ENCODE measurements at places on chromosomes 3 and 15. TPM values are rescaled to one million over a fixed set of nuclear protein-coding genes. Genes with fewer than 3 reads are reported as not detected.
A peak's percentile ranks its signal among the peaks of the same experiment; 100 is the strongest.

DNA sequence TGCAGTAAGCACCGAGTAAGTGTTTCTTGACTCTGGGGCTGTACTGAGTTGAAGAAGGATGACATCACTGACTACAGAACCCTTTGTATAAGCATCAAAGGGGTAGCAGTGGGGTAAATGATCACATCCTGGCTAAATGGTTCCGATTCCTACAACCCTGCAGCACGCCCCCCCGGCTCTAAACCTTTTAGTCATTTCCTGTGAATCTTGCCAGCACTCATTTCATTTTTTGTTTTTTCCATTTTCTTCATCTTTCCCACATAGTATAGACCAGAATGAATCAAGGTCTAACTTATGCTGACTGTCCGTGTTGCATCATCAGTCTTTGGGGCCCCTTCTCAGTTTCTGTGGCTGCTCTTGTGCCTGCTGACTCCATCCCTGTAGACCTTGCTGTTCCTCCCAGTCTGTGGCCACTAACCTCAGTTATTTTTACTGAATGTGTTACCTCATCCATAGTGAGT, 383.1 kb upstream of the TPRG1 start:
- no peaks in the 10 kb centered on the region for H3K36me3 ChIP-seq
- H3K27ac ChIP-seq: no peak overlapping the region
- DNase-seq: no peak
- H3K4me3 ChIP-seq: no peak overlapping the region
- H3K4me1 ChIP-seq: peaks cover 4% of the 10 kb centered on the region

DNA sequence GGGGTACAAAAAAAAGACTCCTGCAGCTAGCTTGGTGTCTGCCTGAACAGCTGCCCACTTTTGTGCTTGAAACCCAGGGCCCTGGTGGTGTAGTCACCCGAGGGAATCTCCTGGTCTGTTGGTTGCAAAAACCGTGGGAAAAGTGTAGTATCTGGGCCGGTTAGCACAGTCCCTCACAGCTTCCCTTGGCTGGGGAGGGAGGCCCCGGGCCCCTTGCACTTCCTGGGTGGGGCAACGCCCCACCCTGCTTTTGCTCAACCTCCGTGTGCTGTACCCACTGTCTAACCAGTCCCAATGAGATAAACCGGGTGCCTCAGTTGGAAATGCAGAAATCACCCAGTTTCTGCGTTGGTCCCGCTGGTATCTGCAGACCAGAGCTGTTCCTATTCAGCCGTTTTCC, 211.7 kb upstream of the ZPLD1 start:
- no peaks in the 10 kb centered on the region for H3K27me3 ChIP-seq
- no peak overlapping the region for H3K4me3 ChIP-seq

DNA sequence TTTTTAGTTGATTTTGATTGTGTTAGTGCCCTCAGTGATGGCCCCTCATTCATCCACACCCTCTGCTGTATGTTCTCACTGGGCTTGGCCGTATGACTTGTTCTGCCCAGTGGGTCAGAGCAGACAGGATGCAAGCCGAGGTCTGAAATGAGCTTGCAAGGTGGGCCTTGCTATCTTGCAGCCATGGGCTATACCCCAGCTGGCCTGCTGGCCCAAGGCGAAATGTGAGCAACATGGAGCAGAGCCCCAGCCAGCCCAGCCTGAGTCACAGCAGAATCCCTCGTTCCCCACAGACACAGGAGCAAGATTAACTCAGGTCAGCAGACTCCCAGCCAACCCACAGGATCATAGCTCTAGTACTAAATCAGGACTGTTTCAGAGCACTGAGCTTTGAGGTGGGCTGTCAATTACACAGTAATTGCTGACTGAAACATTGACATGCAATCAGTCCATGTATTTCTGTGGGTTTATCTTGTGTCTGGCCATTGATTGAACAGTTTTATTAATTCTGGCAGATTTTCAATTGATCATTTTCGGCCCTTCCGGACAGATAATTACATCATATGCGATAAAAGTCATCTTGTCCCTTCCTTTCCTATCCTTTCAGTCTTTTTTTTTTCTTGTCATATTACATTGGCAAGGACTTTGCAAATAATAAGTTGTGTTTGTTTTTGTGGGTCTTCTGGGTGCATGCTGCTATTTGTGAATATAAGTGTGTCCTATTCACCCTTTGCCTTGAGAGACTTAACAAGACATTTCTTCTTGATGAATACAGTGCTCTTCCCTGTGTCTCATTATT, 27.1 kb downstream of the KLF15 start:
- no peak overlapping the region for H3K4me3 ChIP-seq
- no peak for DNase-seq
- no peak overlapping the region for H3K27ac ChIP-seq
- H3K27me3 ChIP-seq: no peaks in the 10 kb centered on the region

GRCh38 chr15:69780981-69781380, 316.7 kb downstream of the TLE3 start:
- no peak for DNase-seq
- peaks cover 68% of the 10 kb centered on the region for H3K27me3 ChIP-seq
- H3K4me1 ChIP-seq: peaks cover 5% of the 10 kb centered on the region
- H3K36me3 ChIP-seq: no peaks in the 10 kb centered on the region

GRCh38 chr3:72353236-72354128, 494.8 kb downstream of the SHQ1 start:
- no peaks in the 10 kb centered on the region for H3K4me1 ChIP-seq
- H3K27me3 ChIP-seq: no peaks in the 10 kb centered on the region
- H3K27ac ChIP-seq: no peak overlapping the region
- DNase-seq: no peak
- H3K4me3 ChIP-seq: no peak overlapping the region

DNA sequence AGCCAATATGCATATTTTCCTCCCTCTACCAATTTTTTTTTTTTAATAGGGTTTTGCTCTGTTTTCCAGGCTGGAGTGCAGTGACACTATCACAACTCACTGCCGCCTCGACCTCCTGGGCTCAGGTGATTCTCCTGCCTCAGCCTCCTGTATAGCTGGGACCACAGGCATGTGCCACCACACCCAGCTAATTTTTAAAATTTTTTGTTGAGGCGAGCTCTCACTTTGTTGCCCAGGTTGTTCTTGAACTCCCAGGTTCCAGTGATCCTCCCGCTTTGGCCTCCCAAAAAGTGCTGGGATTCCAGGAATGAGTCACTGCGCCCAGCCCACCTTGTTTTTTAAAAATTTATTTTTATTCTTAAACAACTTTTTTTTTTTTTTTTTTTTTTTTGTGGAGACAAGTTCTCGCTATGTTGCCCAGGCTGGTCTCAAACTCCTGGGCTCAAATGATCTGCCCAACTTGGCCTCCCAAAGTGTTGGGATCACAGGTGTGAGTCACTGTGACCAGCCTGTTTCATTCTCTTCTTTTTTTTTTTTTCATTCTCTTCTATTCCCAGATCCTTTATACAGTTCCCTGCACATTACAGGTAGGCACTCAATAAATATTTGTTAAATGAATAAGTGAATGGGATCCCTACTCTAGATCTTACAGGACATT, 40.5 kb upstream of the PIK3CB start:
- no peaks in the 10 kb centered on the region for H3K36me3 ChIP-seq
- peak overlapping the region; percentile 64 for H3K27ac ChIP-seq
- H3K27me3 ChIP-seq: no peaks in the 10 kb centered on the region
- DNase-seq: no peak

DNA sequence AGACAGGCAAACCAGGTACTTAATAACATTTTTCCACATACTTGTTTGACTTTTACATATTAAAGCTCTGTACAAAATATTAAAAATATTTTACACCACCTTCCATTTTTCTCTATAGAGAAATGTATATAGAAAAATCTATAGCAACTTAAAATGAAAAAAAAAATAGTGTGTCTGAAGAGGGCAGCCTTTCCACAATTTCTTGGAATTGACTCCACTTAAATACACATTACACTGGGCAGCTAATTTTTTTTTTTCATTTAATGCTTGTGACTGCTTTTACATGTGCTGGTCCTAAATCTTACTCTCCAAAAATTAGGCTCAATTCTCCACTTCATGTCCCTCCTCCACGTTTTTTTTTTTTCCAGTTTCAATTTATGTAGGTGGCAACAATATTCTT, 427.0 kb upstream of the RBMS3 start:
- no peak for DNase-seq
- H3K4me3 ChIP-seq: no peak overlapping the region
- H3K27ac ChIP-seq: no peak overlapping the region

DNA sequence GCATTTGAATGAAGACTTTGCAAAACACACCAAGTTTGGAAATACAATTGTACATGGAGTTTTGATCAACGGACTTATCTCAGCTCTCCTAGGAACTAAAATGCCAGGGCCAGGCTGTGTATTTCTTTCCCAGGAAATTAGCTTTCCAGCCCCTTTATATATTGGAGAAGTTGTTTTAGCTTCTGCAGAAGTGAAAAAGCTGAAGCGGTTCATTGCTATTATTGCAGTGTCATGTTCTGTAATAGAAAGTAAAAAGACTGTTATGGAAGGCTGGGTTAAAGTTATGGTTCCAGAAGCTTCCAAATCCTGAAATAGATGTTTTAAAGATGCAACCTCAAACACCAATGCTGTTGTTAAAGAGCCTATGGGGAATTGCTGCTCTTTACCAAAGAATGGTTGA, 11.5 kb downstream of the HTD2 start:
- no peak overlapping the region for H3K27ac ChIP-seq
- H3K4me1 ChIP-seq: peaks cover 29% of the 10 kb centered on the region
- peaks cover 62% of the 10 kb centered on the region for H3K36me3 ChIP-seq
- no peaks in the 10 kb centered on the region for H3K27me3 ChIP-seq

- H3K4me1 ChIP-seq: peaks cover 99% of the 10 kb centered on the region
- peak overlapping the region; percentile 89 for H3K27ac ChIP-seq
- no peak overlapping the region for H3K4me3 ChIP-seq
- DNase-seq: no peak
- no peaks in the 10 kb centered on the region for H3K27me3 ChIP-seq
- peaks cover 7% of the 10 kb centered on the region for H3K36me3 ChIP-seq
Measured at GRCh38 chr15:41934843-41935242, 37.5 kb downstream of the EHD4 start.

- no peaks in the 10 kb centered on the region for H3K27me3 ChIP-seq
- DNase-seq: no peak
- H3K4me1 ChIP-seq: no peaks in the 10 kb centered on the region
- H3K4me3 ChIP-seq: no peak overlapping the region
- H3K36me3 ChIP-seq: no peaks in the 10 kb centered on the region
Measured at GRCh38 chr3:132294906-132295305, 22.3 kb upstream of the ACP3 start.

NGLY1 gene
- 27.7 TPM for total RNA-seq

OR5K2 gene
- total RNA-seq: not detected

STRIT1 gene
- total RNA-seq: 11.7 TPM

DISP2 gene
- total RNA-seq: 3.0 TPM
